ENCODE measurements at places on chromosomes 16 and 17.

DNA sequence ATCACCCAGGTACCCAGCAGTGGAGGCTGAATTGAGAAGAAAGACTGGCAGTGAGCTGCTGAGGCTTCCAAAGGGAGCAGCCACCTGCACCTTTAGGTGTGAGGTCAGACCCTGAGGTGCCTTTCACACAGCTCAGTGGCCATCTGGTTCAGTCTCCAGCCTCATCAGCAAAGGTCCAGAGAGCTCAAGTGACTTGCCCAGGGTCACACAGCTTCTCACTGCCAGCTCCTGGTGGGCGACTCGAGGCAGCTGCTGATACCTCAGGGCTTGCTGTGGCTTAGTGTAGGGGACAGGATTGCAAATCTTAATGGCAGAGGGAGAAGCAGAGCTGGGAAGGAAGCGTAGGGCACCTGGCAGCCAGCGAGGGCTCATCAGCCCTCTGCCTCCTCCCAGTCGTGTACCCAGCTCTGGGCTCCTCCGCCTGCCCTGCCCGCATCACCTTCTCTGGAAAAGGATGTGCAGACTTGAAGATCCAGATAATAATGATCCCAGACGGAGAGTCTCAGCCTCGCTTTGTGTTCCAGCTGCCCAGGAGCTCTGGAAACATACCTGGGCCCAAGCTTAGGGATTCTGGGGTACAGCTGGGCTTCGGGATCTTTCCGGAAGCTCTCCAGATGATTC is 165.3 kb upstream of the GSE1 start:
- DNase-seq, result no peak

- DNase-seq, result peak; percentile 76
Measured at GRCh38 chr17:9240659-9241370, 219.5 kb downstream of the NTN1 start.

DNA sequence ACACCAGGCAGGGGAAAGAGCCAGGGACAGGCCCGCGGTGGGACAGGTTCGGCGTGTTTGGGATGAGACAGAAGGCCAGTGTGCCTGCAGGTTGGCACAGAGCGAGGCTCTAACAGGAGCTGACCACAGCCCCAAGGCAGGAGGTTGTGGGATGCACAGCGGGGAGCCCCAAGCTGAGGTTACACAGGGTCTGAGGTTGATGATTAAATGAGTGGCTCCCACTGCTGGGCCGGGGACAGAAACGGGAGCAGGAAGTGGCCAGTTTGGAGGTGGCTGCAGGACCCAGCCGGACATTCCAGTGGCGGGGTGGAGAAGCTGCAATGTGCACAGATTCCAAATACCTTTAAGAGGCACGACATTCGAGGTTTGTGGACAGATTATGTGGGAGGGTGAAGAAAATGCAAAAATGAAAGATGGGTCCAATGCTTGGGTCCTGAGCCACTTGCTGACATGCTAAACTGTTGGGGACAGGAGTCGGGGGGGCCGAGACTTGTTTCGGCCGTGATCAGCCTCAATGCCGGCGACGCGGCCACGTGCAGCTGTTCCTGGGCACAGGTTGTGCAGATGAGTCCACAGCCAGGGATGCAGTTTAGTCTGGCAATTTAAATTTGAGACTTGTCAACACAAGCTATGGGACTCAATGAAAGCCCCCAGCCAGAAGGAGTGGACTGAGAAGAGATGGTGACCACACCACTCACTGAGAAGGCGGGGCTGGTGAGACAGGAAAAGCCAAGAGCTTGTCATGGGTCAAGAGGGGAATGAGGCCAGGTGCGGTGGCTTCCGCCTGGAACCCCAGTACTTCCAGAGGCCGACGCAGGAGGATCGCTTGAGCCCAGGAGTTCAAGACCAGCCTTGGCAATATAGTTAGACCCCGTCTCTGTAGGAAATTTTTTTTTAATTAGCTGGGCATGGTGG is 8.7 kb downstream of the ENPP7 start:
- no peak for DNase-seq

GRCh38 chr16:445566-445965 is 20.1 kb downstream of the RAB11FIP3 start:
- DNase-seq, result no peak

- no peak for DNase-seq
Measured at GRCh38 chr17:30316736-30317135, 17.1 kb downstream of the TMIGD1 start.

Data from right renal cortex interstitium (tissue), 3 donors.